ENCODE measurements at places on chromosomes 12 and 14. TPM values are rescaled to one million over a fixed set of nuclear protein-coding genes. Genes with fewer than 3 reads are reported as not detected.

DNA sequence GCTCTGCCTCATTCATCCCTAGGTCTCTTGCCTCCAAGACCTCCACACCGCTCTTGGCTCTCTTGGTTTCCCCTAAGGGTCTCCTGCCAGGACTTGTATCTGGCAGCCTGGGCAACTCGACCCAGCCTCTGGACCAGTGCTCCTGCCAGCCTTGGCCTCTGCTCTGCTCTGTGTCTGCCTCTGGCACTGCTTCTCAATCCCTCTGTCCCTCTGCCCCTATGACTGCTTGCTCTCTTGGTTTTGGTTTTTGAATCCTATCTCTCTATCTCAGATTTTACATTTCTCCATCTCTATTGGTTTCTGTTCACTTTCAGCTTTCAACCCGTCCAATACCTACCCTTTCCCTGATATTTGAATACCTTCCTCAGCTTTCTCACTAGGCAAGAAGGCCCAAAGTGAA, 6.3 kb downstream of the ITGA5 start:
- peak overlapping the region; percentile 78 for H3K27ac ChIP-seq
- no peak overlapping the region for H3K4me3 ChIP-seq
- H3K4me1 ChIP-seq = peaks cover 35% of the 10 kb centered on the region
- peaks cover 14% of the 10 kb centered on the region for H3K36me3 ChIP-seq

GRCh38 chr14:81565441-81566290, 32.0 kb upstream of the SEL1L start:
- H3K4me1 ChIP-seq = no peaks in the 10 kb centered on the region
- DNase-seq = no peak
- H3K36me3 ChIP-seq = no peaks in the 10 kb centered on the region
- no peak overlapping the region for H3K27ac ChIP-seq

DNA sequence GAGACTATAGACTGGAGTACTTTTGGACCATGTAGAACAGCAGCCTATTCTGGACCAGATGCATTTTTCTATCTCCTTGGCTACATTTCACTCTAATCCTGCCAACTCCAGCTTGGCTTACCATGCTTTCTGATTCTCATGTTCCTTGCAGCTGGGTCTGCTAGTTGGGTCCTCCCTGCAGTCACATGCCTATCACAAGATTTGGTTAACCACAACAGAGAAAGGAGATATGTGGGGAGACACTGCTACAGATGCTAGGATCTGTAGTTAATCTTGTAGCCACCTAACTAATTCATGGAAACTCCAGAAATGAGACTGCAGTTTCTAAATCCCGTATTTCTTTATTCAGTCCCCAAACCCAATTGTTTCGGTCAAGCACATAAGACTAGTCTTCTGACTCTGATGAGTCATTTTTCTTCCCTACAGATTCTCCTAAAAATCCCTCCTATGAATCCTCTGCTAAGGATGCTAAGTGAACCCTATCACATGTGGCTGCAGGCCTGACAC, 410.6 kb downstream of the DAD1 start:
- H3K4me1 ChIP-seq = no peaks in the 10 kb centered on the region
- H3K27me3 ChIP-seq = peaks cover 42% of the 10 kb centered on the region
- no peak overlapping the region for H3K27ac ChIP-seq

DNA sequence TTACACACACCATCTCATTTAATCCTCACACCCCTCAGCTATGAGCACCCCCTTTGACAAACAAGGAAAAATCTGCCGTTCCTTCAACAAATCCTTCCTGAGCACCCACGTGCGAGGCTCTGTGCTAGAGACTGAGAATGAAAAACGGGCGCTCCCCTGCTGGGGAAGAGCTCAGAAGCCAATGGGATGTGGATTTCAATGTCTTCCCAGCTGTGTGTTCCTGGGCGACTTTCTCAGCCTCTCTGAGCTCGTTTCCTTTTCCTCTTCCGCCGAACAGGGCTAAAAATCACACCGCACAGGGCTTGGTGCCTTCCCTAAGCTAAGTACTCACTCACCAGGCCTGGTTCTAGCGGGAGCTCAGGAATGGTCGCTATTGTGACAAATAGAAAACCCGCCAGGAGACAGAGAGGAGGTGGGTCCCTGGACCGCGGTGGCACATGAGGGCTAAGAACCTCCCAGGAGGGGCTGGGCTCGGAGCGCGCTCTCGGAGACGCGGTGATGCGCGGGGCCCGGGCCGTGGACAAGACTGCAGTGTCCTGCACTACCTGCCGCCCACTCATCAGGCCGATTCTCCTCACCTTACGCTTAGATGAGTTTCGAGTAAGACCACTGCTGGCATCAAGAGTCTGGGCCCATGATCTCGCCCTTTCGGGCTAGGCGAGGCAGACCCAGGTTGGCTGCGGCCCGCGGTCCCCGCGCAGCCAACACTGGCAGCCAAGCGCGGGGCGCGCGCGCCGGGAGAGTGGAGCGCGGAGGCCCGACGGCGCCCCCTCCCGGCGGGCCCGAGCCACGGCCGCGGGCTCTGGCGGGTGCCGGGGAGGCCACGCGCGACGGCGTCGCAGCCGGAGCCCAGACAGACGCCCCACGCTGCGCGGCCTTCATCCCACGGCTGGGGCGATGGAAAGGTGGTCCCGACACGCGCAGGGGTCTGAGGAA, 17.0 kb downstream of the ZDHHC22 start:
- DNase-seq = peak; percentile 92
- peaks cover 4% of the 10 kb centered on the region for H3K27me3 ChIP-seq
- peak overlapping the region; percentile 92 for H3K27ac ChIP-seq
- no peaks in the 10 kb centered on the region for H3K36me3 ChIP-seq
- H3K4me1 ChIP-seq = peaks cover 56% of the 10 kb centered on the region

DNA sequence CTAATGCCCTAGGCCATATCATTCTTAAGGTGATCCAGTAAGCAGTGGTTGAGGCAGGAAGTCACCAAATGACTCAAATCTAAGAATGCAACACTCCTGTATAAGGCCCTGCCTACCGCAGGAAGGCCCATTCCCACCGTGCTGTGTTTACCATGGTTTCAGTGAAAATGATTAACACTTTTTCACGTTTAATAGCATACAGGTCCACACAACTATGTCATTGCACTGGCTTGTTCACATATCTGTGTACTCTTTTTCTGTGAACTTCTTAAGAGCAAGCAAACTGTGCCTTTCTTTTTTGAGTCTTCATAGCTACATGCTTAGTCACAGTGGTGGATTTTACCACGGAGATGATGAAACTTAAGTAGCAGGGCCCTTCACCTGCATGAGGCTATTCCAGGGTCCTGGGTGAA, 214.9 kb downstream of the CNTN1 start:
- H3K27me3 ChIP-seq = no peaks in the 10 kb centered on the region
- H3K4me1 ChIP-seq = no peaks in the 10 kb centered on the region
- H3K27ac ChIP-seq = no peak overlapping the region
- no peak for DNase-seq

DNA sequence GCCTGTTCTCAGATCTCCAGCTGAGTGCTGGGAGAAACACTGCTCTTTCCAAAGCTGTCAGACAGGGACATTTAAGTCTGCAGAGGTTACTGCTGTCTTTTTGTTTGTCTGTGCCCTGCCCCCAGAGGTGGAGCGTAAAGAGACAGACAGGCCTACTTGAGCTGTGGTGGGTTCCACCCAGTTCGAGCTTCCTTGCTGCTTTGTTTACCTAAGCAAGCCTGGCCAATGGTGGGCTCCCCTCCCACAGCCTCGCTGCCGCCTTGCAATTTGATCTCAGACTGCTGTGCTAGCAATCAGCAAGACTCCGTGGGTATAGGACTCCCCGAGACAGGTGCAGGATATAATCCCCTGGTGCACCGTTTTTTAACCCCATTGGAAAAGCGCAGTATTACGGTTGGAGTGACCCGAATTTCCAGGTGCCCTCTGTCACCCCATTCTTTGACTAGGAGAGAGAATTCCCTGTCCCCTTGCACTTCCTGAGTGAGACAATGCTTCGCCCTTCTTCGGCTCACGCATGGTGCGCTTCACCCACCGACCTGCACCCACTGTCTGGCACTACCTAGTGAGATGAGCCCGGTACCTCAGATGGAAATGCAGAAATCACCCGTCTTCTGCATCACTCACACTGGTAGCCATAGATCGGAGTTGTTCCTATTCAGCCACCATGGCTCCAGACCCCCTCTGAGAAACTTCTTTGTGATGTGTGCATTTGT, 650.3 kb upstream of the ALG10B start:
- no peaks in the 10 kb centered on the region for H3K27me3 ChIP-seq
- no peak overlapping the region for H3K27ac ChIP-seq
- DNase-seq = peak; percentile 25
- no peak overlapping the region for H3K4me3 ChIP-seq
- no peaks in the 10 kb centered on the region for H3K36me3 ChIP-seq

DNA sequence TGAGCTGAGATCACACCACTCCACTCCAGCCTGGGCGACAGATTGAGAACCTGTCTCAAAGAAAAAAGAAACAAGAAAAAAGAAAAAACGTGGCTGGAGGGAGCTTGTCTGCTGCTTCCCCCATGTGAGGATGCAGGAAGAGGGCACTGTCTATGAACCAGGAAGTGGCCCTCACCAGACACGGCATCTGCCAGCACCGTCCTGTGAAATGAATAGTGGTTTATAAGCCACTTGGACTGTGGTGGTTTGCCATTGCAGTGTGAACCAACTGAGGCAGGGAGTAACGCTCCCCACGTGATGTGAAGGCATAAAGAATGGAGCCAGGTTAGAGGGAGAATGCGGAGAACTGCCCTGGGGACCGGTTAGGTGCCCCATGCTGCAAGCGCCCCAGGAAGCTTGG, 4.5 kb upstream of the BRF1 start:
- no peak overlapping the region for H3K27ac ChIP-seq
- peaks cover 21% of the 10 kb centered on the region for H3K4me1 ChIP-seq
- no peaks in the 10 kb centered on the region for H3K27me3 ChIP-seq
- H3K4me3 ChIP-seq = no peak overlapping the region
- no peaks in the 10 kb centered on the region for H3K36me3 ChIP-seq

DNA sequence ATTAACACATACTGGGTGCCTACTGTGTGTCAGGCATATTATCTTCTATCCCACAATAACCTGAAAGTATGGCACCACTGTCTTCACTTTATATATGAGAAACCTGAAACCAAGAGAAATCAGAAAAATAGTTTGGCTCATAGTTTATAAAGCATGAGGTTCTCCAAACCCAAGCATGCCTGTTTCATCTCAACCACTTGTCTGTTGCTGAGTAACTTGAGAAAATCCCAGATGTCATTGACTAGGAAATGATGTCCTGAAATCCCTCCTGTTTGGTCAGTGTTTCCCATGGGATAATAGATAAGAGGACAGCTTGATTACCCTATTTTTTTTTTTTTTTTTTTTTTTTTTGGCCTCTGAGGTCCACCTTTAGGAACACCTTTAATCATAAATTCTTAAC, 2.6 kb upstream of the IFNG-AS1 start:
- H3K4me1 ChIP-seq = peaks cover 18% of the 10 kb centered on the region
- no peaks in the 10 kb centered on the region for H3K27me3 ChIP-seq
- DNase-seq = no peak
- no peak overlapping the region for H3K4me3 ChIP-seq

- no peaks in the 10 kb centered on the region for H3K27me3 ChIP-seq
- no peak for DNase-seq
- H3K36me3 ChIP-seq = no peaks in the 10 kb centered on the region
- H3K27ac ChIP-seq = no peak overlapping the region
- no peaks in the 10 kb centered on the region for H3K4me1 ChIP-seq
- no peak overlapping the region for H3K4me3 ChIP-seq
These were observed 30.5 kb upstream of the C12orf71 start for GRCh38 chr12:27112871-27113270.

- H3K36me3 ChIP-seq = no peaks in the 10 kb centered on the region
- no peaks in the 10 kb centered on the region for H3K27me3 ChIP-seq
- H3K27ac ChIP-seq = no peak overlapping the region
- no peak for DNase-seq
These were observed 361.3 kb upstream of the SFSWAP start for GRCh38 chr12:131349397-131350127.

GRCh38 chr12:93938931-93939330, 209.4 kb upstream of the PLXNC1 start:
- DNase-seq = no peak
- no peak overlapping the region for H3K27ac ChIP-seq
- H3K36me3 ChIP-seq = no peaks in the 10 kb centered on the region
- no peak overlapping the region for H3K4me3 ChIP-seq

DNA sequence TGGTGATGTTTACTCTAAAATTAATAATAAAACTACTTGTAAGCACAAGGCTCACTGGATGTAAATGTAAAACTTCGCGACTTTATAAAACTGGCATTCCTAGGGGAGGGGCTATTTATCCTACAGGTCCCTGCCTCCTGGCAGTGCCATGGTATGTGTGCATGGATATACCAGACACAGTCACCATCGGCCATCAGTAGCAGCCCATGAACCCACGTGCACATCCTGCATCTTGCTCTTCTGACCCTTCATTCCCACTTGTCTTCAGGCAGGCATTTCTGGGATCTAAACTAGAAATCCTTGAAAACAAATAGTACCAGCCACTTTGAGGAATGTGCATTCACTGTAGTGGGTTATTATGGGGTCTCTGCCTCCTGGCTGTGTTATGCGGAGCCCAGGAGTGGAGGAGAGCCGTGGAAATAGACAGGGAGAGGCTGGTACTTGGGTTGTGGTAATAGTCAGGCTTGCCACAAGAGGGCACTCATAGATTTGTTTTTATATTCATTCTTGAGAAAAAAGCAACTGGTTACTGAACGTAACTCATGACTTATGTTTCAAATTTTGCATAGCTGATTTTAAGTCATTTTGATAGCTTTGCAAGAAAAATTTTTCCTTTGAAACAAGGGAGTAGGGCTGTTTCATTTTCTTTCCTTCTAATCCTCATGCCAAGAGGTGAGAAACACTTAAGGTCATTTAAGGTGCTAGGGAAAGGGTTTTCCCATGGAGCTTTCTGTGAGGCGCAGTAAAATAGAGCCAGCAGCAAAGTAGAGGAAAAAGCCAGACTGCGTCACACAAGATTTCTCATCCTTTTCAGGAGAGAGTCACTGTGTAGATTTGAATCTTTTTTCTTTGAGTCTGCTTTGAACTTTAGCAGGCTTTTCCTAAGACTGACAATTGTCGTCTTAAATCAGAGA, 17.4 kb upstream of the GALNT16 start:
- DNase-seq = no peak
- H3K4me3 ChIP-seq = no peak overlapping the region
- no peak overlapping the region for H3K27ac ChIP-seq
- peaks cover 6% of the 10 kb centered on the region for H3K4me1 ChIP-seq
- H3K27me3 ChIP-seq = no peaks in the 10 kb centered on the region

- H3K4me3 ChIP-seq = no peak overlapping the region
- no peaks in the 10 kb centered on the region for H3K27me3 ChIP-seq
- H3K4me1 ChIP-seq = no peaks in the 10 kb centered on the region
- H3K36me3 ChIP-seq = no peaks in the 10 kb centered on the region
- no peak for DNase-seq
These were observed 719.1 kb downstream of the C12orf50 start for GRCh38 chr12:87310126-87310525.

GRCh38 chr12:18502422-18502968, 235.3 kb downstream of the PLCZ1 start:
- no peak for DNase-seq
- H3K27me3 ChIP-seq = no peaks in the 10 kb centered on the region
- no peaks in the 10 kb centered on the region for H3K36me3 ChIP-seq
- no peak overlapping the region for H3K4me3 ChIP-seq
- H3K4me1 ChIP-seq = no peaks in the 10 kb centered on the region

RPL10L gene
- total RNA-seq = not detected

TSHR gene
- 0.46 TPM for total RNA-seq

EXOC5 gene
- total RNA-seq = 64.1 TPM

TXNRD1 gene
- total RNA-seq = 84.9 TPM

SERPINA6 gene
- total RNA-seq = not detected

SERPINA10 gene
- total RNA-seq = not detected
